Activated T-helper 1 cell treated with anti-CD3 and anti-CD28 coated beads, Interleukin-12 subunit alpha, Interleukin-12 subunit beta, Interleukin-2, Interleukin-4 antibody, amounts not matched to agents 30 ng/mL and 10 ng/mL and 1 ng/mL, durations not matched to agents 14 hours and 24 hours and 36 hours (primary cell): ENCODE measurements at places on chromosomes 5 and 9.

GRCh38 chr9:2473681-2474080, 147.9 kb upstream of the VLDLR start:
- no peak for DNase-seq

DNA sequence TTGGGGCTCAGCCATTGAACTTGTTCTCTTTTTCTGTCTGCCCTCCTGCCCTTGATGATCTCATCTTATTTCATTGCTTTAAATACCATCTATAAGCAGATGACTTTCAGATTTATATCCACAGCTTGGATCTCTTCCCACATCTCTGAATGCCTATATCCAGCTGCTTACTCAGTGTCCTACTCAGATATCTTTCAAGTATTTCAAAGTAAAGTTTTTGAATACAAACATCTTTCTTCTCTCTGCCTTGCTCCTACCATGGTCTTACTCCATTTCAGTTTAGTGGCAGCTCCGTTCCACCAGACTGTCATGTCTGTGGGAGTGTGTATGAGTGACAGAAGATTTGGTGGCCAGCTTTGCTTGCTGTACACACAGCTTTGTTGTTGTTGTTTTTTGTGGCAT, 59.7 kb downstream of the ERBIN start:
- no peak for DNase-seq

DNA sequence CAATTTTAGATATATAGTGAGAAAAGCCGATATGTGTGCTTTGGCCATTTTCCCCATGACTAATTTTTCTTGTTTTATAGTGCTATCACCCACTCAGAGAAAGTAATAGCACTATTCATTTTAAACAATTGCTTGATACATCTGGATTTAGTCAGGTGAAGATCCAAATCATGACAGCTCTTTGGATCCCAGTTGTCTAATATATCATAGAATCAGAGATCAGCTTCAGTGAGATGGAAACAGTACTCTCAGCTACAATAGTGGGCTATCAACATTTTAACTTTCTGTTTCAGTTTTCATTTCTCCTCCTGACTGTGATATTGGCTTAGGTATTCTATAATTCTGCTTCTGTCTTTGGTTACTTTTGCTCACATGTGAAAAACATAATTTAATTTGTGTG, 38.7 kb downstream of the VCAN start:
- DNase-seq, result no peak

GRCh38 chr9:133635533-133636531, at the start of gene DBH:
Gene DBH (plus strand): TSS chr9:133636363. CDS start chr9:133636372, 9 bp downstream.
- no peak for DNase-seq

DNA sequence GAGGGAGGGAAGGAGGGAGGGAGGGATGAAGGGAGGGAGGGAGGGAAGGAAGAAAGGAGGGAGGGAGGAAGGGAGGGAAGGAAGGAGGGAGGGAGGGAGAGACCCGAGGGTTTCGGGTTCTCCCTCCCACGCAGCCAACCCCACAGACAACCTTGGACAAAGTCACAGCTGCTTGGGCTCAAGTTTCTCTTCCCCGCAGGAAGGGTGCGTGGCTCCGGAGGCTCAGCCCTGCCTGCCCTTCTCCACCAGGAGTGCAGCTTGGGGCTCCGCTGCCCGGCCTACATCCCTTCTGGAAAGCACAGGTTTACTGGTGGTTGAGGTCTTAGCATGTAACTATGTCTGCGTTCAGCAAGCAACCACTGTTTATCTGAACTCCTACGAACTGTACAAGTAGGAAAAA, 15.0 kb downstream of the SLC12A7 start:
- no peak for DNase-seq

GRCh38 chr9:89494199-89494598, 3.7 kb downstream of the SEMA4D start:
- no peak for DNase-seq

GRCh38 chr9:92185096-92185495, 69.9 kb upstream of the SPTLC1 start:
- DNase-seq, result no peak

- no peak for DNase-seq
These were observed 9.1 kb upstream of the PTGES start for GRCh38 chr9:129761901-129762369.

DNA sequence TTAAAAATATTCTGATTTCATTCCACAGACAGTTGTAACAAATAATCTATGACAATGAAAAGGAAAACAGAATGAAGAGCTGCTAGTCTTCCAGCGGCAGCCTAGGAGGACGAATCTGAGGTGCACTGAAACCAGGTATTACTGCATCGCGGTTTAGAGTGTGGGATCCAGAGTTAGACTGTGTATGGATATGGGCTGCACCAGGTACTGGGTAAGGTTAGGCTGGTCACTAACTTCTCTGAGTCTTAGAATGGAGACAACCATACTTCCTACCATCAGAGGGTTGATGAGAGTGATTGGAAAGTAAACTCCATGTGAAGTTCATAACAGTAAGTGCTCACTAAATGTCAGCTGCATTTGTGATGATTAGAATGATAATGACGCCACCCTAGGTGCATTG, 158.7 kb downstream of the MYO10 start:
- DNase-seq, result no peak

DNA sequence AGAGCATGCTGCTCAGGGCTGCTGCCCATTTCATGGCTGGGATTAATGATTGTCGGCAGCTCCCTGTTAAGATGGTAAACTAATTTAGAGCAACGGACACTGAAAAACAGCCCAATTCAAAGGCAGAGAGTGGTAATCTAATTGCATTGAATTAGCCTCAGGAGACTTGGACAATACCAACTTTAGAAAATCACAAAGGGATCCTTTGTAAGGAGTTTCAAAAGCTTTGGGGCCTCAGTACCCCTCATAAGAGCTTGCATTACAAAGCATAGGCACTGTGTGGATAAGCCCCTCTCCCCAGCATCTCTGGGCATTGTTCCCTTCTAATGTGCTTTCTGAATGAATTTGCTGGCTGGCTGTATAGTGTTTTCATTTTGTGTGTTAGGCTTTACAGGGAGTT, 6.7 kb downstream of the GLRA1 start:
- DNase-seq, result no peak

DNA sequence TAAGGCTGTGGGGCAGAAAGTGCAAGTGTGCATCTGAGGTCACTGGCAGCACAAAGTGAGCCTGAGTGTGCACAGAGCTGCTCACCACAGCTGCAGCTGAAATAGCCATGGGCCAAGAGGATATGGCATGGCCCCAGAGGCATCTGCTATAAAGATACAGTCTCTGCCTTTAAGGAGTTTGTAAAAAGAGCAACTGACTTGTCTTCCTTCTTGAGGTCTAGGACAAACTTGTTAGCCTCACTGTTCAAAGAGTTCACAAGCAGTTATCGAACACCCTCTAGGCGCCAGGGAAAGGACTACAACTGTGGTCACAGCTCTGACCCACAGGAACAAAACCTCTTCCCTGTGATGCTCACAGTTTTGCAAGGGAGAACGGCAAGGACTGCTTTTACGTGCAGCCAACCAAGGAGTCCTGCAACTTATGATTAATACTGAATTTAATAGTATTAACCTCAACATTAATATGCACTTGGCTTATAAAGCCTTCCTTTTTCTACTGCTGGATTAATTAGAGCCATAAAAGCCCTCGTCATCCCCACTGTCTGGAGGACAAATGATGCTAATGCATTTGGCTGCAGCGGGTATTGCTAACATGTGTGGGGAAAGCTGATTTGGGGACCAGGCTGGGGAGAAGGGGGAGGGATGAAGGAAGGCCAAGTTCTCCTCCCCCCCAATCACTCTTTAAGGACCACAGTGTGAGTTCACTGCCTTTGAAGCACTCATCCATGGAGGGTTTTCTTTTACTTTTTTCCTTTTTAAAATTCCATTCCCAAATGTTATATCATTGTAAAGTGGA, 189.8 kb upstream of the TRIM32 start:
- no peak for DNase-seq

- DNase-seq, result no peak
These were observed 9.7 kb upstream of the SREK1 start for GRCh38 chr5:66134407-66134861.

GRCh38 chr5:111138096-111138495, 45.9 kb downstream of the WDR36 start:
- DNase-seq, result no peak

- DNase-seq, result no peak
These were observed 4.6 kb downstream of the ANXA1 start for GRCh38 chr9:73155968-73156864.

GRCh38 chr5:150246835-150247234, 42.7 kb downstream of the CAMK2A start:
- no peak for DNase-seq

DNA sequence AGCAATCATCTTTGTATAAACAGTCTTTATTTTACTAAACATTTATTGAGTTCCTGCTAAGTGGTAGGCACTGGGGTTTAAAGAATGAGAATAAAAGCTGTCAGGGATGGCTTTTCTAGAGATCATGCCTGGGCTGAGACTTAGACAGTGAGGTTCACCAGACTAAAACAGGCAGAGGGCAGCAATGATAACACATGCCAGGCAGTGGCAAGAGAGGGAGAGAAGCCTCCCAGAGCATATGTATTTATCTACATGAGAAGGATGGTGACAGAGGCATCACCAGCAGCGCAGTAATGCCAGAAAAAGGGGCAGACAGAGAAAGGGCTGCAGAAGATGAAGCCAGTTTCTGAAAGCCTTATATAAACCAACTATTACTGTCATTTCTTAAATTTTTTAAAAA, 121.0 kb upstream of the CCDC180 start:
- no peak for DNase-seq

GRCh38 chr9:95413793-95414192, 96.3 kb upstream of the FANCC start:
- no peak for DNase-seq

GRCh38 chr5:72041654-72042053, 65.6 kb upstream of the MAP1B start:
- no peak for DNase-seq

DNA sequence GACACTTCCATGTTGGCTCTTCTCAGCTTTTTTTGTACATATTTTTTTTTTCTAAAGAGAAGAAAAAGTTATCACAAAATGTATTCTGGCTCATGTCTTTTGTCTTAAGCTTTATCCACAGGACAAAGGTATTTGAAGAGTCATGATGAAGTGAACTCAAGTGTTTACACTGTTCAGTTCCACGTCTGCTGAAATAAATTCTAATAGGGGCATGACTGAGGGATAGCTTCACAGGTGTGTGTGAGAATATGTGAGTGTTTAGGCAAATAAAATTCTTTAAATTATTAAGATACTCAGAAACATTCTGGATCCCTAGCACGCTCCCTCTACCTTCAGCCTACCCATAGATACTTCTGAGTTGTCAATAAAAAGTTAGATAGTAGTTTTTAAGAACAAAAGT, 59.8 kb downstream of the BAAT start:
- no peak for DNase-seq
